Ovary (tissue), 10 donors: ENCODE measurements at places on chromosomes 3 and 15.

GRCh38 chr3:83216919-83217594 is 1455.6 kb upstream of the GBE1 start:
- no peak for DNase-seq

DNA sequence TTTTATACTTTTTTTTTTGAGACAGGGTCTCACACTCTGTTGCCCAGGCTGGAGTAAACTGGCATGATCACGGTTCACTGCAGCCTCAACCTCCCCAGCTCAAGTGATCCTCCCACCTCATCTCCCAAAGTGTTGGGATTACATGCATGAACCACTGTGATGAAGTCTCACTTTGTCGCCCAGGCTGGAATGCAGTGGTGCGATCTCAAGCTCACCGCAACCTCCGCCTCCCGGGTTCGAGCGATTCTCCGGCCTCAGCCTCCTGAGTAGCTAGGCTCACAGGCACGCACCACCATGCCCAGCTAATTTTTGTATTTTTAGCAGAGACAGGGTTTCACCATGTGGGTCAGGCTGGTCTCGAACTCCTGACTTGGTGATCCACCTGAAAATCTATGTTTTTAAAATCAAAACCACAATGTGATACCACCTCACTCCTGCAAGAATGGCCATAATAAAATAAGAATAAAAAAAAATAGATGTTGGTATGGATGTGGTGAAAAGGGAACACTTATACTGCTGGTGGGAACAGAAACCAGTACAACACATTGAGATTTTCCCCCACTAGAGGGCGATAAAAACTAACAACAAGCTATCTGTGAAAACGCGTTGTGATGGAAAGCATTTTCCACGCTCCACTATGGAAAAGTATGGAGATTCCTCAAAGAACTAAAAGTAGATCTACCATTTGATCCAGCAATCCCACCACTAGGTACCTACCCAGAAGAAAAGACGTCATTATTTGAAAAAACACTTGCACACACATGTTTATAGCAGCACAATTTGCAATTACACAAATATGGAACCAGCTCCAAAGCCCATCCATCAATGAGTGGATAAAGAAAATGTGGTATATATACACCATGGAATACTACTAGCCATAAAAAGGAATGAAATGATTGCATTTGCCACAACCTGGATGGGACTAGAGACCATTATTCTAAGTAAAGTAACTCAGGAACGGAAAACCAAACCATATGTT is 26.8 kb upstream of the OCA2 start:
- DNase-seq = no peak

GRCh38 chr15:30985081-30985531 is 6.3 kb downstream of the MTMR10 start:
- DNase-seq = no peak

- no peak for DNase-seq
Observed at GRCh38 chr3:46612324-46612723, at the start of gene FAM240A. FAM240A (plus strand) TSS chr3:46612525; CDS start chr3:46612684, 159 bp downstream.

GRCh38 chr15:101057841-101058407 is 138.8 kb downstream of the LRRK1 start:
- DNase-seq = no peak

DNA sequence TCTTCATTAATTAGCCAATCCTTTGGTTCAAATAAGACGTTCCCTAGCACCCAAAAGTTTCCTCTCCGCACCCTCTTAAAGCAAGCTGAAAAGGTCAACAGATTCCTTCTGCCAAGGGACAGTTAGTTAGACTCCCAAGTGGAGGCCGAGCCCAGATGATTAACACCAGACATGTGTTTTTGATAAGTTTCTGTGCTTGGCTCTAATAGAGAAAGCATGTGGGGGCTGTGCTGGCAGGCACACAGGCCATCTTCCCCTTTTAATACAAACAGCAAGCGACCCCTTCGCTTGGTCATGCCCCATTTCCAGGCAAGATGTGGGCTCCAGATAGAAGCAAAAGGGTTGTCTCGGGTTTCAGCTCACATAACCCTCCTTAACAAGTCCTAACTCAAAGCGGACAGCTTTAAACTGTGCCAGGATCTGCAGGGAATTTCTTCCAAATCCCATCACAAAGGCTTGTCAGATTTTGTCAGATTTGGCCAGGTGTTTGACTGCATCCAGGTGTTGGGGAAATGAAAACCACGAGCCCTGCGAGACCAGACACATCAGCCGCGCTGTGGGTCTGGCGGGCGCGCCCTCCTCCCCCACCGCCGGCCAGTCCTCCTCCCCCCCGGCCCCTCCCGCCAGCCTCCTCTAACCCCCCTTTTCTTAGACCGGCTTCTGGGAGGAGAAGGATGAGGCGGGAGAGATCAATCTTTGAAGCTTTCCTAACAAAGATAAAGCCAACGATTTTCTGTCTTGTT is 3.3 kb downstream of the HES1 start:
- no peak for DNase-seq

- DNase-seq = no peak
Observed at GRCh38 chr15:63856711-63857460, 23.1 kb upstream of the HERC1 start.

GRCh38 chr3:167671878-167672427 is 18.2 kb upstream of the WDR49 start:
- no peak for DNase-seq
